Psoas muscle (tissue), 8 donors: ENCODE measurements at places on chromosomes 3 and 15. TPM values are rescaled to one million over a fixed set of nuclear protein-coding genes. Genes with fewer than 3 reads are reported as not detected.

DNA sequence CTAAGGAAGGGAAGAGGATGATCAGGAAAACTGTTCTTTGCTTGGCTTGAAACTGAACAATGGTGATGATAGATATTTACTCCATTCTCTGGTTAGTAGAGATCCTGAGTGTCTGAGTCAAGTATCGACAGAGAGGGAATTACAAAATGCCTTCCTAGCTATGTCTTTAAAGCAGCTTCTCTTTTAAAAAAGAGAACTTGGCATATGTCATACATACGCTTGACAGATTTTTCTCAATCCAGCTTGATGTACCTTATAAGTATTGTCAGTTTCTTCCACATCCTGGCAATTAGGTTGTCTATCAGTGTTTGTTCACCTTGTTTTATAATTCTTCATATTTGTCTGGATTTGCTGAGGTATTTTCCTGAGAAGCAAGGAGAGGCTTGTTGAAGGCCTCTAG is 5.0 kb upstream of the EPHB1 start:
- no peak for DNase-seq

GRCh38 chr15:74406992-74407705 is 26.6 kb downstream of the SEMA7A start:
- no peak for DNase-seq

DNA sequence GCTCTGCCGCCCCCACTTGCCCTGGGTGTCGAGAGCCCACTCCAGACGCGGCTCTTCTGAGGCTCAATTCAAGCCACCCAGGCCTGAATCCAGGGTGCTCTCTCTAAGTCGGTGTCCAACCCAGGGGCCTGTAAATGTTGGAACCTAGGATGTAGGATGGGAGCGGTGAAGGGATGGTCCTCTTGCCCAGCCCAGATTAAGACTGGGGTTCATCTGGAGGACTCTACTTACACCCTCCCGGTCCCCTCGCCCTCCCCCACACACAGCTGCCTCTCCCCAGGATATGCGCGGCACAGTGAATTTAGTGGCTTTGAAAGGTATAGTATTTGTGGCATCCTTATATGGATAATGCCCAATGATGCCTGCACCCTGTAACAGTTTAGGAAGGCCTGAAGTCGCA is 822 bp upstream of the FBN1 start:
- no peak for DNase-seq

DNA sequence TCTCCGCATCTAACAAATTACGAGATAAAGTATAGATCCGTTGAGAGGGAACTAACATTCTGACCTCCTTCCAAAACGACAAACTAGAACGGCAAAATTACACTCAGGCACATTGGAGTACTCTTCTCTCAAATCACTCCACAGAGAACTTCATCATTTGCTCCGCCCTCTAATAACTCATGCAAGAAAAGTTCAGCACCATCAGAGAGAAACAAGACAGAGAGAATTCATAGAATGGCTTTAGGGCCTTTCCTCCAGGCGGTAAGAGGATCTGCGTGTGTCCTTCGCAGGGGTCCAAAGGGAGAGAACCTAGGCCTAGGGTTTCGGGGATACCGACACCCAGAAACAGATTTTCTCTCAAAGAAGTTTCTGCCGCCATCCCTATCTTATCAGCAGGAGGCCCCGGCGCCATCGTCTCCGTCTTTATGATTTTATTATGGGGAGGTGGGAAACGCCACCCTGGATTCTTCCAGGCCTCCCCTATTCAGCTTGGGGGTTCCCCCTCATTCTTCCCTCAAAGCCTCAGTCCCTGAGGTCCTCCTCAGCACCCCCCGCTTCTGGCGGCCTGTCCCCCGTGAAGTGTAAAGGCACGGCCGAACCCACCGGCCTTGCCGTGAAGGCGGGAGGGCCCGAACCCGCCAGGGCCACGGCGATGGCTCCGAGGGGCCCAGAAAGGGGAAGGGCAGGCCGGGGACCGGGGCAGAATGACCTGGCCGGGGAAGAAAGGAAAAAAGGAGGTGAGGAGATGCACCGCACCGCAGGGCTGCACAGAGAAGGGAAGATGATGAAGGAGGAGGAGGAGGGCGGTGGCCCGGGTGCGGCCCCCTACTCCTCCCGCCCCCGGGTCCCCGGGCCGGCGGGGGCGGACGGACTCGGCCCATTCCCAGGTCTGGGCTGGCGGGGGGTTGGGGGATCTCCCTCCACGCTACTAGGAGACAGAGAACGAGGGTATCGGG is 768 bp downstream of the UBXN7 start:
- DNase-seq, result peak; percentile 45

DNA sequence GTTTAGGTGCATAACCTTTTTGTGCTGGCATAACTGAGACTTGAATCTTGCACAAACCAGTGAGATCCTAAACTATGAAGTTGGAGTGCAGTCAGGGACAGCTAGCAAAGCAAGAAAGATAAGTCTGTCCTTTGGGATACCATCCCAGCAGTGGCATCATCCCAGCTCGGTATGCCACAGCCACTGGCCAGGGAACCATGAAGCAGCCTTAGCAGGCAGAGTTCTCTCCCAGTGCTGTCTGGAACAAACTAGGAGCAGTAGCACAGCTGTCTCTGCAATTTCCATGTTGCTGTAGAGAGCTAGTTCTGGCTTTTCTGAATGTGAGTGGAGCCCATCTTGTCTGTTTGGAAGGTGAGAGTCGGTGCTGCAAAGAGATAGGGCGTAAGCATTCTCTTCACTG is 130.3 kb downstream of the DTWD1 start:
- DNase-seq, result no peak

DNA sequence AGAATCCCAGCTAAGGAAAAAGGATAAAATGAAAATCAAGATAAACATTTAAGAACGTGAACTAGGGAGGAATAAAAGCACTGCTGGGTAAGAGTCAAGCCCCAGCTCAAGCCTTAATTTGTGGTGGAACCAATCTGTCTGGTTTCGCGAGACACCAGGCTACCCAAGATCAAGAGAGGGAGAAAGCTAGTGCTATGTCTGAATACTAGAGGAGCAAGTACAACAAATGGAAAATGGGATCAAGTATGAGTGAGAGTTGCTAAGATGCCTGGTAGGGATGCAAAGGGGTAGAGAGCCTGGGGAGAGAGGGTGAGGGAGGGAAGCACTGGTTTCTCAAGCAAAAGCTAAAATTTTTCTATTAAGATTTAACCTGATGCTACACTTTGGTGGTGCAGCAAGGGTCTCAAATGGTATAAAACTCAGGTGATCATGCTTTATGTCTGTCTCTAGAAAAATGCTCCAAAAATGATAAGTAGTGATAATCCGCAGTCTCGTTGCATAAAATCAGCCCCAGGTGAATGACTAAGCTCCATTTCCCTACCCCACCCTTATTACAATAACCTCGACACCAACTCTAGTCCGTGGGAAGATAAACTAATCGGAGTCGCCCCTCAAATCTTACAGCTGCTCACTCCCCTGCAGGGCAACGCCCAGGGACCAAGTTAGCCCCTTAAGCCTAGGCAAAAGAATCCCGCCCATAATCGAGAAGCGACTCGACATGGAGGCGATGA is 1.7 kb upstream of the SETD5 start:
- no peak for DNase-seq

- DNase-seq, result no peak
Measured at GRCh38 chr15:49852756-49853155, 231.9 kb downstream of the DTWD1 start.

DNA sequence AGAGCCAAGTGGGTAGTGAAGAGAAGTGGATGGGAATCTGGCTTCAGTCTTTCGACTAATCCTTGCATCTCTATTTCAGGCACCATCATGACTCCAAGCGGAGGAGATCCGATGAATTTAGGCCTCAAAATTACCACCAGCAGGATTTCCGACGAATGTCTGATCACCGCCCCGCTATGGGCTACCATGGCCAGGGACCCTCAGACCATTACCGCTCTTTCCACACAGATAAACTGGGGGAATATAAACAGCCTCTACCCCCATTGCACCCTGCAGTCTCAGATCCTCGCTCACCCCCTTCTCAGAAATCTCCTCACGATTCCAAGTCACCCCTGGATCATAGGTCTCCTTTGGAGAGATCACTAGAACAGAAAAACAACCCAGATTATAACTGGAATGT is 64.7 kb downstream of the RGMA start:
- DNase-seq, result no peak

GRCh38 chr15:64507293-64507802 is 47.0 kb downstream of the ZNF609 start:
- DNase-seq, result peak; percentile 51

DNA sequence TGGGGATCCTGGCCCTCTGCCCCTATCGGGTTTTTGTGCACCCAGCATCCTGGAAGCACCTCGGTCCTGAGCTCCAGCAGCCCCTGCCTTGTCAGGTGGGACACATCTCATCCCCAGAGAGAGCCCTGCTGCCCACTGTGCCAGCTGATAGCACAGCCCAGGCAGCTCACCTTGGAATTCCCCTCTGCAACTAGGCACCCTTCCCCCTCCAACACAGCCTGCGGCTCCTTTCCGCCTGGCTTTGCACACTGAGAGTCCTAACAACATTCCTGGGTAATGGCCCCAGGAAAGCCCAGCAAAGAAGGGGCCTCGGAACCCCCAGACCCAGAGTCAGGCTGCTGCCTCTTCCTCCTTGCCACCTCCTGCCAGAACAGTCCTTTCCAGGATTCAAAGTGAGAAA is 5.9 kb downstream of the HCN4 start:
- DNase-seq, result no peak

DNA sequence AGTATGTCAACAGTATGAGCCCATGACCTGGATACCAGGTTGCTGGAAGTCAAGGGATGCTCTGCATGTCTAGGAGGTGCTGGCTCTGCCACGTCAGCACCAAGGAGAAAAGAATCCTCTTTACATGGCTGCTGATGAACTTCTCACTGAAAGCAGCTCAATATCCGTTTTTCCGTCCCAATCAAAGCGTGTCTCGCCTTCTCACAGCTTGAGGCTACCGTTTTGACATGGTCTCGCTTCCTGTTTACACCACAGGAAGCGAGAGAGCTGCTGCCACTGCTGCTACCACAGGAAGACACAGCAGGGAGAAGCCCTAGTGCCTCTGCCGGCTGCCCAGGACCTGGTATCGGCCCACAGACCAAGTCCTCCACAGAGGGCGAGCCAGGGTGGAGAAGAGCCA is 27.3 kb downstream of the STARD5 start:
- peak; percentile 62 for DNase-seq

DNA sequence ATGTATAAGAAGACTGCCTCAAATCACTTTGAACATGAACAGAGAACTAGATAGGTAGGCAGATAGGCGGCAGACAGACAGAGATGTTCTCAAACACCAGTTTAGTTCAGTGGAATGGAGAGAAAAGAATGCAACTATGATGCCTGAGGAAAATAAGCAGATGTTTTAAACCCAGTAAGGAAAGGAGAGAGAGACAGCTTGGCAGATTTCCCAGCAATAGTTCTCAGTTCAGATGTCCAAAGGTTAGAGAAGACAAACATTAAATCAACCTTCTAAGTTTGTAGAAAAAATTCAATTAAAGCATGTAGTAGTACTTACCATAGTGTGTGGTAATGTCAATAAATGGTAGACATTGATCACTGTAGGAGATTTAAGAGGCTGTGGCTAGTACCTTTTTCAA is 209.6 kb upstream of the PFN2 start:
- DNase-seq, result no peak

DNA sequence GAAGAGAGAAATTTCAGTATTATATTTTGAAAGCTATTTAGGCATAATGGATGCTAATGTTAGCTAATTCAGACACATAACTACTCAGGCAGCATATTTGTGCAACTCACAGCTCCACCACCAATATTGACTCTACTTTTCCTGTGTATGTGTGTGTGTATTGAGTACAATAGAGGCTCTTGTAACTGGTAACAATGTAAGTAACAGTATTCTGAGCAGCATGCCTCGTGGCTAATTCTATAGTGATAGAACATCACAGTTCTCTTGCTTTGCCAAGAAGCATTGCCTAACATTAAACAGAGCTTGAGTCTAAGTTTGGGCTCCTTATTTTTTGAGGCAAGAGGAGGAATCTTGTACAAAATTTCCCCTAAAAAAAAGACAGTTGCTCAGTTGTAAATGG is 98.6 kb upstream of the ARHGEF26 start:
- no peak for DNase-seq

- DNase-seq, result no peak
Measured at GRCh38 chr3:44478606-44479094, 1.2 kb upstream of the ZNF445 start.

DNA sequence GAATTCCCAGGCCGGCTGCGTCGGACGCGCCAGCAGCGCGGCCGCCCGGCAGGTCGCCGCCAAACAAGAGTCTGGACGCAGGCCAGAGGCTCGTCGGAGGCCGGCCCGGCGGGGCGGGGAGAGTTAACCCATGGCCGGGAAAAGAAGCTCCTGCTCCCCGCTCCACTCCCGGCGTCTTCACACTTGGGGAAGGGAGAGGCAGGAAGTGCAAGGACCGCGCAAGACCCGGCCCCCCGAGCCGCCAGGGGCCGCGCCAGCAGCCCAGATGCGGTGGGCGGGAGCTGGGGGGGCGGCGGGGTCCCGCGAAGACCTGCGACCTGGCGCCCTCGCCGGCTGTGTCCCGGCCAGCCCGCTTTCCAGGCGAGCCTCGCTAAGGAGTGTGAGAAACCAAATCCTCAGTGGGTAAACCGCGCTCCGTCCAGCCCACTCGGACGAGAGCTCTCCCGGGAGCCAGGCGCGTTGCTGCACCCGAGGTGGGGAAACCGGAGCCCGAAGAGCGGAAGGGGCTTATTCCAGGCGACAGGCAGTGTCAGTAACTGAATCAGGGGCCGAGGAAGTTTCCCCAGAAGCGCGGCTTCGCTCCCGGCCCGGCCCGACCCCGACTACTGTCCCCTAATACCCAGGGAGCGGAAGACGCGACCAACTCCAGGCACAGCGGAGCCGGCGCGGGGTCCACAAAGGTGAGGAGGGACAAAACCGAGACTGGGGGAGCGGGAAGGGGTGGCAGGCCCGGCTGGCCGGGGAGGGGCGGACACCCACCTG is 721 bp downstream of the ADAMTS7 start:
- DNase-seq, result peak; percentile 77

- DNase-seq, result peak; percentile 96
Measured at GRCh38 chr15:25438601-25439368, at the start of gene UBE3A. UBE3A (minus strand) TSS chr15:25439024; CDS start chr15:25409107, 29,917 bp downstream.

DNA sequence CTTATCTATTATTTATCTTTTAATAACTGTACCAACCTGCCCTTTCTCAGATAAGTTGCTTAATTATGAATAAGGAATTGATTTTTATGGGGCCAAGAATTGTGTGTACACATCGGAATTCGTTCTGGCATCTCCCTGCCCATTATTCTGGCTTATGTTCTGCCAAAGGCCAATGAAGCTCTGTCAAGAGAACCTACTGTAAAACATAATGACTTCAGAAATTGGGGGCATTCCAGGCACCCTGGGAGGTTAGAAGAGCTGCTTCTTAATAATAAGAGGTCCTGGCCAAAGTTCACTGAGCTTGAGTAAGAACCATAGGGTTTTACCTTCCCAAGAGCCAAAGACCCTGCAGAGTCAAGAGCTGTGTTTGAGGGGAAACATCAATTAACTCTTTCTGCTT is 261.7 kb downstream of the SLC9A9 start:
- no peak for DNase-seq

The CCDC39 gene
- 0.81 TPM for total RNA-seq

The NANOGP8 gene
- total RNA-seq, result 0.27 TPM

The CYP1A2 gene
- not detected for total RNA-seq

The GOLGA8T gene
- total RNA-seq, result not detected

The SLC30A4 gene
- total RNA-seq, result 2.1 TPM

The LSAMP gene
- 0.17 TPM for total RNA-seq

The PLA2G4D gene
- total RNA-seq, result not detected

The LOXL1 gene
- total RNA-seq, result 8.7 TPM

The FLNB gene
- 15.3 TPM for total RNA-seq

The TNK2 gene
- total RNA-seq, result 41.7 TPM

The TTLL13 gene
- total RNA-seq, result not detected

The RHOV gene
- total RNA-seq, result not detected

The COL7A1 gene
- total RNA-seq, result 6.1 TPM

The ATP13A5 gene
- not detected for total RNA-seq
